Gastrocnemius medialis (tissue), 4 donors: ENCODE measurements at places on chromosomes 1 and 21. TPM values are rescaled to one million over a fixed set of nuclear protein-coding genes. Genes with fewer than 3 reads are reported as not detected.

DNA sequence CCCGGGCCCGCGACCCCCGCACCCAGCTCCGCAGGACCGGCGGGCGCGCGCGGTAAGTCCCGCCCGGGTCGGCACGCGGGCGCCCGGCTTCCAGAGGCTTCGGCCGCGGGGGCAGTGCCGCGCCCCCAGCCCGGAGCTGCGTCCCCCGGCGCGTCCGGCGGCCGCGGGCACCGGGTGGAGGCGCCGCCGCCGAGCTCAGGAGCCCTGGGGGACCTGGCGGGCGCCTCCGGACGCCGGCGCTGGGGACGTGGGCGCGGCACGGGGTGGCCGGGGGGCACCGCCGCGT is 227 bp downstream of the NBL1 start:
- DNase-seq, result no peak

GRCh38 chr1:182972231-182972630 is 19.3 kb upstream of the SHCBP1L start:
- no peak for DNase-seq

- DNase-seq, result no peak
Measured at GRCh38 chr1:3410142-3410925, 44.1 kb upstream of the ARHGEF16 start.

LY9 gene
- not detected for total RNA-seq

WLS gene
- 10.8 TPM for total RNA-seq
